ENCODE measurements at places on chromosomes 12 and 14.

- DNase-seq: no peak
Observed at GRCh38 chr12:49667325-49668090, 39.7 kb downstream of the FMNL3 start.

GRCh38 chr12:45416126-45416525, 200.2 kb downstream of the ANO6 start:
- no peak for DNase-seq

DNA sequence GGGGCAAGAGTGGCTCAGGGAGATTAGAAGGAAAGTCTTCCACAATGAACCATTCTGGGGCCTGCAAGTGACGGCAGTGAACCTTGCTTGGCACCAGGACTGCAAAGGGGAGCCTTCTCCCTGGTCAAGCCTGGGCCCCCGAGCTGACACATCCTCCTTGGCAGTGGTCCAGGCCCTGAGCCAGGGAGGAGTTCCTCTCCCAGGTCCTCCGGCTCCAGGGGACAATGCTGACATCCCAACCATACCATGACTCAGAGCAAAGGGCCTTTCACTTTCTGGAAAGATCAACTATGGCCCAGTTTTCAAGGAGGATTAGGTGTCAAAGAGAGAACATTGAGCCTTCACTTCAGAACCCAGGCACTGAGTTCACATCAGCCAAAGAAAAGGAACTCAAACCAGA, 756.5 kb upstream of the TBX3 start:
- DNase-seq: no peak

- no peak for DNase-seq
Observed at GRCh38 chr14:74578479-74578878, 33.6 kb downstream of the LTBP2 start.

- no peak for DNase-seq
Observed at GRCh38 chr14:31229638-31230572, 22.3 kb upstream of the HECTD1 start.

GRCh38 chr12:45336331-45336730, 120.4 kb downstream of the ANO6 start:
- DNase-seq: no peak

- no peak for DNase-seq
Observed at GRCh38 chr14:68573126-68573525, 219.7 kb downstream of the ZFP36L1 start.

DNA sequence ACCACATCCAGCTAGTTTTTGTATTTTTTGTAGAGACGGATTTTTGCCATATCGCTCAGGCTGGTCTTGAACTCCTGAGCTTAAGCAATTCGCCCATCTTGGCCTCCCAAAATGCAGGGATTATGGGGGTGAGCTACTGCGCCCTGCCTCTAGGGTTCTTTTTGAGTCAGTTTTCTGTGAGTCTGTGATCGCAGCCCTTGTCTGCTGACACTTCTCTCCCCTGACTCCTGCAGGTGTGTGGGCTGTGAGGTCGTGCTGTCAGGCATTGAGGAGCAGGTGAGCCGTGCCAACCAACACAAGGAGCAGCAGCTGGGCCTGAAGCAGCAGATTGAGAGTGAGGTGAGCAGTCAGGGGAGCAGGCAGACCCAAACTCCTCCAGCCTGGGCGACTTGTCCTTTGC, 6.3 kb downstream of the COPS7A start:
- DNase-seq: no peak
